ENCODE measurements at places on chromosomes 7 and 10. TPM values are rescaled to one million over a fixed set of nuclear protein-coding genes. Genes with fewer than 3 reads are reported as not detected.

The ZNF777 gene
- polyA plus RNA-seq: 8.2 TPM

DNA sequence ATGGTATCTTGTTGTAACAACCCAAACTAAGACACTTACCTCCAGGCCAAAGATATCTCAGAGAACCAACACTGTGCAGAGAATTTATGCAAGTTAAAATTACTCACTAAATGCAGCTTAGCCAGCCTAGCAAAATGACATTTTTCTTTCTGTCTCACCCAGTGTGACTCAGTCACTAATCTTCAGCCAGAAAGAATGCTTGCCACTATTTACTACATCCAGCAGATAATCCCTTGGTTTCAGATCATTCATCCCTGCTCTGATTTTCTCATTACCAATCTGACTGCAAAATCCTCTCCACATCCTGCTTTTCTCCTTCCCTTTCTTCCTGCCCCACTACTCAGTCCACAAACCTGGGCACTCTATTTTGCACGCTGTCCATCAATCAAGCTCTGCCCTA lies 93.5 kb upstream of the NEBL start:
- DNase-seq: no peak

DNA sequence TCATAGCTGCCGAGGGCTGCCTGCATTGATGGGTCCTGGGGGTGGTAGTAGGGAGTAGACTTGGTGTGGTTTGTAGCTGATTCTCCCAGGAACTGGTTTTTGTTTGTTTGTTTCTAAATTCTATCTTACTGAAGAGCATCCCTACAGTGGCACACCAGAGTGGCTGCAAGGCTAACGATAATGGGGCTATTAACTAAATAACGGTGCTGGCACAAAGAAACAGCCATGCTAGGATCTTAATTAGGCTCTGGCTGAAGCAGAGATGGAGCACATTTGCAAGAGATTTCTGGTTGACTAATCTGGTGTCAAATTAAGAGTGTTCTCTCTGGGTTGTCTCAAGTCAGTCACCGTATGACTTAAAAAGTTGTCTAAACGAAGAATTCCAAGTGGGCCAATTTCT lies 590.0 kb downstream of the NRG3 start:
- DNase-seq: no peak

DNA sequence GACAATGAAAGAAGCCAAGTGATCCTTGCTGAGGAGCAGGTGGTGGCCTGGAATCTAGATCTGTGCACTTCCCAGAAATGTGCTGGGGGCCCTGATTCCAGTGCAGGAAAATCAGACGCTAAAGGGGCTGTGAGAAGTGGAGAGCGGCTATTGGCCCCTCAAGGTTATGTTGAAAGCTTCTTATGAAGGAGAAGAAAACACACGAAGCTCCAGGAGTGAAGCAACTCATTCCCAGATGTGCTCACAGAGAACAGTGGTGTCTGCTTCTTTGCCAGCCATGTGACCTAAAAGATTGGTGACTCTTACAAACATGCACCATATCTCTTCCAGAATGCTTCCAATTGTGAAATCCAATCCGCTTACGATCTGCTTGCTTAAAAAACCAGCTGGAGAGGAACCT lies 679.3 kb upstream of the IGFBP3 start:
- no peak for DNase-seq

- DNase-seq: no peak
These were observed 45.5 kb upstream of the PIK3CG start for GRCh38 chr7:106819546-106819945.

Measured in kidney (tissue), 22 donors.